B cell (primary cell): ENCODE measurements at places on chromosomes 3 and 15. TPM values are rescaled to one million over a fixed set of nuclear protein-coding genes. Genes with fewer than 3 reads are reported as not detected.

DNA sequence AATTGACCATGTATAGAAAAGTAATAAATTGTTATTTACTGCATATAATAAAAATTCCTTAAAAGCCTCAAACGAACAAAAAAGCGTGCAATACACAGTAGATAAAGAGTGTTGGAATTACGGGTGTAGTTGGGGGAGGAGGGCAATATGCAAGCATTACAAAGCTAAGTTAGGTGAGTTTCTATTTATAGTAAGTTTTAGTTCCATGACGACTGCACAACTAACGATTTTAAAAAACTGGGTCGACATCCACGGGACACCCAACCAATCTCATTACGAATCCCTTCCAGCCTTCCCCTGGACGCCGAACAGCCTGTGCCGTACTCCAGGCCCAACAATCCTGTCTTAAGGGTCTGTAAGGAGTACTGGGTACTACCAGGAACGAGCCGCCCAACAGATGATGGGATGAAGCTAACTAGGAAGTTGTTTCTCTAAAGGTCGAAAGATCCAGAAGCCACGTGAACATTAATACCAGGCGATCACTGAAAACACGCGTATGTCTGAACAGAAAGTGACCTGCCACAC lies 677 bp downstream of the POLQ start:
- peak overlapping the region; percentile 77 for H3K4me3 ChIP-seq
- peaks cover 27% of the 10 kb centered on the region for H3K4me1 ChIP-seq
- no peaks in the 10 kb centered on the region for H3K36me3 ChIP-seq
- no peak overlapping the region for H3K27ac ChIP-seq
- DNase-seq = no peak

Gene NKIRAS1
- total RNA-seq = 3.5 and 4.7 TPM in 2 replicates

- H3K4me1 ChIP-seq = peaks cover 5% of the 10 kb centered on the region
- H3K27me3 ChIP-seq = no peaks in the 10 kb centered on the region
- no peaks in the 10 kb centered on the region for H3K36me3 ChIP-seq
- DNase-seq = no peak
- H3K4me3 ChIP-seq = no peak overlapping the region
- H3K27ac ChIP-seq = no peak overlapping the region
These were observed 402.3 kb upstream of the TGFBR2 start for GRCh38 chr3:30204126-30204525.

- peaks cover 5% of the 10 kb centered on the region for H3K36me3 ChIP-seq
- H3K4me1 ChIP-seq = no peaks in the 10 kb centered on the region
These were observed 111.4 kb downstream of the HERC1 start for GRCh38 chr15:63722204-63722808.

Gene BNC1
- total RNA-seq = not detected in 2 replicates

DNA sequence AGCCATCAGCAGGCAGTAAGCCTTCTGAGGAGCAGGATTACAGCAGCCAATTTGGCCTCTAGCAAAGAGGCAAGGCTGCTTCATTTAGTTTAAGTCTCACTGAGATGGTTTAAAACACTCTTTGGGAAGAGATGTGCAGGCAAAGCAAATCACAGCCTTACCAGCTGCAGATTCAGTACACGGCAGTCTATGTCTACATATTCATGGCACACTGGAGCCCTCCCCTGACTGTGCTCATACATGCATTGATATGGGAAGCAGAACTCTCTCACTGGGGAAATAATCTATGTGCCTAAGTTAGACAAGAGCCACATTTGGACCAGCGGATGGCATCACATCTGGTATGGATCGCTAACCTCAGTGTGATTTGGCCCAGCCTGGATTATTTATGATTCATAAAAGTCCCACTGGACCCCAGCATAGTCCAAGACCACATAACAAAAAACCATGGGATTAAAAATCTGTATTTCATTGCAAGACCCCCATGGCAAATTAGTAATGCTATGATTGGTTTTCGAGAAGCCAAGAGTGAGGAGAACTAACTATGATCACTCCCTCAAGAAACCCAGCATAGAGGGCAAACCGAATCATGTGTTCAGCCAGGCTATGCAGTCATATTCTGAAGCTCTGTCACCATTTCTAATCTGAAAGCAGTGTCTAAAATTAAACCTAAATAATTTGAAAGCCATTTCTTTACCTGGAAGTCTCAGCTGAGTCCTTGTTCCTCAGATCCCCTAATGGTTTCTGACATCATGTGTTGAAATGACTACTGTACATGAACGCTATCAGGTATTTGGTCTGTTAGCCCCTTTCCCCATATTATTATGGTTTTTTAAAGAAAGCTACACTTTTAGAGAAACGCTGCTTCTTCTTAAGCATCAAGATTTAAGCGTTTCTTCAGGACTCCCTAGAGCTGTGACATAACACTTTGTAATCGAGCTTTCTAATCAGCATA lies 1.2 kb downstream of the PRICKLE2 start:
- no peak for DNase-seq
- no peaks in the 10 kb centered on the region for H3K27me3 ChIP-seq
- H3K27ac ChIP-seq = no peak overlapping the region
- no peaks in the 10 kb centered on the region for H3K36me3 ChIP-seq
- H3K4me3 ChIP-seq = peak overlapping the region; percentile 36
- H3K4me1 ChIP-seq = no peaks in the 10 kb centered on the region

Gene B3GALNT1
- 6.4 and 9.8 TPM in 2 replicates for total RNA-seq

DNA sequence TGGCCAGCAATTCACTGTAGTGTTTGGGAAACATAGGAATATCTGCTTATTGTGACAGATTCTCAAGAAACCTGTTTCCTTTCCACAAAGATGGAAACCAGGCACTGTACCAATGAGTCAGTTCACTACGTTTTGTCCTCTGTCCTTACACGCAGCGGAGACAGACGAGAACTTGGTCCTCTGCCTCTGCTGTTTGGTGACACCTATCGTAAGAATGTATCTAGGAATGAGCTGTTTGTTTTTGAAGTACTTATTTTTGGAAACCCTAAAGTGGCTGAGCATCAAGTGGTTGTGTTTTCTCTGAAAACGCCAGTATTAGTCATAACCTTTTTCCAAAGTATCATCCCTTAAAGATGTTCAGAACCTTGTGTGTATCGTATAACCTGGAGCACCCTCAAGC lies 93.0 kb downstream of the PGPEP1L start:
- H3K36me3 ChIP-seq = peaks cover 31% of the 10 kb centered on the region
- peaks cover 8% of the 10 kb centered on the region for H3K4me1 ChIP-seq
- H3K4me3 ChIP-seq = no peak overlapping the region
- no peak for DNase-seq
- H3K27me3 ChIP-seq = no peaks in the 10 kb centered on the region
- no peak overlapping the region for H3K27ac ChIP-seq

Gene ADCY5
- not detected in 2 replicates for total RNA-seq
